NCI-H1105 treated with DMSO at 0.1 percent for 48 hours (cell line): ENCODE measurements at places on chromosomes 11 and 22.

- no peak for DNase-seq
Observed at GRCh38 chr11:26348776-26349175, 16.8 kb downstream of the ANO3 start.

- DNase-seq, result no peak
Observed at GRCh38 chr11:90218606-90219005, 4.2 kb downstream of the CHORDC1 start.

GRCh38 chr11:32899438-32899837 lies 6.8 kb downstream of the QSER1 start:
- no peak for DNase-seq

- DNase-seq, result no peak
Observed at GRCh38 chr11:28984231-28984630, 876.0 kb downstream of the METTL15 start.

DNA sequence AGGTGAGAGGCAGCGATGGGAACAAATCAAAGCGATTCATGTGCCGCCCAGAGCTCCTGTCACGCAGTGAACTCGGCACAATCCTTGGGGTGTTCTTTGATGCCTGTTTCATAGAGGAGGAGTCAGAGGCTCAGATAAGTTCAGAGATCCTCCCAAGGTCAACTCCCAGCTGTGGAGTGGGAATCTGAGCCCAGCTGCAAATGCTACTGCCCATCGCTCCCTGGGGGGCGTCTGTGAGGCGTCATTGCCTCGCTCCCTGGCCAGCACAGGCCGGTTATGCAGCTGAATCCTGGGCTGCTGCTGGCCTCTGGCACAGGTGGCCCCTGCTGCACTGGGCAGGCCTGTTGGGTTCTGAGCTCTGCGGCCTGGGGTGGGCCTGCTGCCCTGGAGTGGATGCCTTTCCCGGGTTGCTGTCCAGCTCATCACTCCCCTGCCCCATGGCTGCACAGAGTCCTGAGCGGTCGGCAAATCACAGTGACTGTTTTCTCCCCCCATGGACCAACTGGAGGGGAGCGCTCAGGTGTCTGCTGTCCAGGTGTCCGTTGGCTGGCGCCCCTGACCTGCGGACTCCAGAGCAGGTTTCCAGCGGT lies 36.3 kb upstream of the SHISAL1 start:
- DNase-seq, result no peak

- DNase-seq, result no peak
Observed at GRCh38 chr22:31104869-31105268, 2.5 kb downstream of the SELENOM start.

DNA sequence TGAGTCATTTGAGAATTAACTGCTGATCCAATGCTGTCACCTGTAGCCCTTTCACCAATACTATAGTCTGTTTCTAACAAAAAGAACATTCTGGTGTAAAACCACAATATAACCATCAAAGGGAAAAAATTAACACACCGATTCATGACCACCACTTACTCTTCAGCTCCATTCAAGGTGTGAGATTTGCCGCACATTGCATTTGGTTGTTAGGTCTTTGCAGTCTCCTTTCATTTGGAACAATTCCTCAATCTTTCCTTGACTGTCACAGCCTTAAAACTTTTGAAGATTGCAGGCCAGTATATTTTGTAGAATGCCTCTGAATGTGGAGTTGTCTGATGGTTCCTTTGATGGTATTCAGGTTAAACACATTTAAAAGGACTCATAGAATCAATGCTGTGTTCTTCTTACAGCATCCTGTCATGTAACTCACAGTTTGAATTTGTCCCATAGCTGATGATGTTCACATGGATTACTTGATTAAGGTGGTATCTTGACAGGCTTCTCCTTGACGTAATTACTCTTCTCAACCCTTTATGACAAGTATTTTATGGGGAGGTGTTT lies 63.6 kb downstream of the TNRC6B start:
- no peak for DNase-seq

- DNase-seq, result no peak
Observed at GRCh38 chr11:3977078-3977477, 117.5 kb upstream of the RRM1 start.

DNA sequence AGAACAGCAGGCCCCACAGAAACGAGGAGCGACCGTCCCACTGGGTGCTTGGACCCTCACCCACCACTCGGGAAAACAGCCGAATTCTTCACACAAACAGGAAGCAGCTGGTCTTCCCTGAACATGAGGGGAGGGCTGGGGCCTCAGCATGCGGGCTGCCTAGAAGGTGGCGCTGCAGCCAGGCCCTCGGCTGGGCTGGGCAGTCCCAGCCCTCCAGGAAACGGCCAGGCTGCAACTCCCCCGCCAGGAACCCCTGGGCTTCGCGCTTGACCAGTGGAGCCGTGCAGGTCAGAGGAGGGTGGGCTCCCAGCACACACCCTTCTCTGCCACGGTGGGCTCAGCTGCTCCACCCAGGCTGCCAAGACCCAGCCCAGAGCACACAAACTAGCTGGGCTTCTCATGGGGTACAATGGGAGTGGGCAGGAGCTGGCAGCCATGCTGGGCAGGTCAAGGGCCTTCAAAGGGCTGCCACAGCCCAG lies 29.6 kb downstream of the IGF2 start:
- no peak for DNase-seq

- DNase-seq, result no peak
Observed at GRCh38 chr11:62897311-62897710, 16.6 kb downstream of the SLC3A2 start.

DNA sequence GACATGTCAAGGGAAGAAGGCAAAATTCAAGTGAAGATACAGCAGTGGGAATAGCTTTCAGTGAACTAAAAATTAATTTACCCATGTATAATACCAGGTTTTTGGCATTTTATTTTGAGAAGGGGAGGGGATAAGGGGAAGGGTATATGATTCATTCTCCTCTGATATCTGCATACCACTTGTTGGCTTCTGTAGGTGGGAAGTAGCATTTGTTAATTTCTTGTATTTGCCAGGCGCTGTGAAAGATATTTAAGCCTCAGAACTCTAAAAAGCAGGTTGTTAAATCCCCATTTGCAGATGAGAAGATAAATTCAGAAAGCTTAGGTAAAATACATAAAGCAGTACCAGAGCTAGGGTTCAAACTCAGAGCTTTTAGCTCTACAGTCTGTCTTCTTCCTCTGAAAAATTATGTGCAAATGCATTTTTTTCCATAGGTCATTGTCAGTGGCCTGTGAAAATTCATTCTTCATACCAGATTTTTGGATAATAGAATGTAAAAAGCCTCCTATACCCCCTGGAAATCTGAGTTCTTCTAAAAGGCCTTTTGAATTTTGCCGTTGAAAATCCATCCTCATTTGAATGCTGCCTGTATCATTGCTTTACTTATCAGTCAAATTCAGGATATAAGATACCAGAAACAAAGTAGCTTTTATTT lies 221.3 kb downstream of the DDX10 start:
- no peak for DNase-seq

GRCh38 chr11:130094614-130095013 lies 24.9 kb downstream of the APLP2 start:
- DNase-seq, result no peak

DNA sequence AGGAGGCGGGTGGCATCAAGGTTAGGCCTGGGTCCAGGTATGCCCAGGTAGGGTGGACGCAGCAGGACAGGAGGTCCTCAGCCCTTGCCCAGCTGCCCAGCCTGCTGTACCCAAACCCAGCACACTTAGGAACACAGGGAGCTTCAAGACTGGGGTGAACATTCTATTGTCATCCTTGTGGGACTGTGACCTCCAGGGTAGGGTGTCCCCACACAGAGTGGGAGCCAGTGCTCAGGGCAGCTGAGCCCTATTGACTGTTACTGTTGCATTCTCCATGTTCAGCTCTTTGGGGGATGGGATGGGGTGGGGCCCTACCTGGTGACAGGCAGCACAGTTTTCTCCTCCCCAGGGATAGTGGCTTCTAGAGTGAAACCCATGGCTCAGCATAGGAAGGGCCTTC lies 106.0 kb downstream of the BCR start:
- no peak for DNase-seq

GRCh38 chr11:125594958-125595357 lies 2.3 kb downstream of the STT3A start:
- DNase-seq, result no peak

- no peak for DNase-seq
Observed at GRCh38 chr11:15534266-15534665, 419.5 kb downstream of the INSC start.

DNA sequence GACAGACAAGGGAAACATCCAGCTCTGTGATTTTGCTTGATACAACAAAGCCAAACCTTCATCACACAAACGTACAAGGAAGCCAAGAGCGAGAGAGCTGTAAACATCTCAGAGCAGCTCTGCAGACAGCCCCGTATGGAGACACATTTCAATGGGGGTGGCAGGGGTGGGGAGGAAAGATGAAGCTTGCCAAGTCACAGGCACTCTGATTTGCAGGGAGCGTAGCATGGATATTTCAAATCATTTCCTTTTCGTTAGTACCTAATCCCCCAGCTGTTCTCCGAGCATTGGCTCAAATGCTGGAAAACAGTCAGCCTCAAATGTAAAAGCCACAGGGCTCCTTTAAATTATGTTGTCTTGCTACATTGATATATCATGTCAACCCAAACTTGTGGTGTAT lies 458.9 kb upstream of the CADM1 start:
- DNase-seq, result no peak

DNA sequence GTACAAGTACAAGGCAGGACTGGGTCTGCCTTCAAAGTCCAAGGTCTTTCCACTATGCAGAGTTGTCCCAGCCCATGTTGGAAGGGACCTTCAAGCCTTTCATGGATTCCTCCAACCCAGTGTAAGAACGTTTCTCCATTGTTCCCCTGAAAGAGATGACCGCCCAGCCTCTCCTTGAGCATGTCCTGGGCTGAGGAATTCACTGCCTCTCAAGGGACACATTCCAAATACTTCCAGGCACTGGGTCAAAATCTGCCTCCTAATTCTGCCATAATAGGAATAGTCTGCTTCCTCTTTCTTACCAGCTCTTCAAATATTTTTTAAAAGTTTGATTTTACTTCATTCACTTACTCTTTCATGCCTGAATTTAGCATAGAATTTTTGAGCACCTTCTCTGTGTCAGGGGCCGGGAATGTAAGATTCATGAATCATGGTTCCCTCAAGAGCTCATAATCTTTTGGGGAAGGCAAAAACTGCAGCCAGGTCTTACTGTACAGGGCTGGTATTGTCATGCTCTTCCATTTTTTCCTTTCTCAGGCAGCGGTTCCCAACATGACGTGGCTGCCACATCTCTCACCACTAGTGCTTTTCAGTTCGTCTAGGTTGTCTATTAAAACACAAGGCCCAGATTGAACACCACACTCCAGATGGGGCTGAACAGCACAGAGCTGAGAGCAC lies 143.3 kb upstream of the TBCEL start:
- no peak for DNase-seq

DNA sequence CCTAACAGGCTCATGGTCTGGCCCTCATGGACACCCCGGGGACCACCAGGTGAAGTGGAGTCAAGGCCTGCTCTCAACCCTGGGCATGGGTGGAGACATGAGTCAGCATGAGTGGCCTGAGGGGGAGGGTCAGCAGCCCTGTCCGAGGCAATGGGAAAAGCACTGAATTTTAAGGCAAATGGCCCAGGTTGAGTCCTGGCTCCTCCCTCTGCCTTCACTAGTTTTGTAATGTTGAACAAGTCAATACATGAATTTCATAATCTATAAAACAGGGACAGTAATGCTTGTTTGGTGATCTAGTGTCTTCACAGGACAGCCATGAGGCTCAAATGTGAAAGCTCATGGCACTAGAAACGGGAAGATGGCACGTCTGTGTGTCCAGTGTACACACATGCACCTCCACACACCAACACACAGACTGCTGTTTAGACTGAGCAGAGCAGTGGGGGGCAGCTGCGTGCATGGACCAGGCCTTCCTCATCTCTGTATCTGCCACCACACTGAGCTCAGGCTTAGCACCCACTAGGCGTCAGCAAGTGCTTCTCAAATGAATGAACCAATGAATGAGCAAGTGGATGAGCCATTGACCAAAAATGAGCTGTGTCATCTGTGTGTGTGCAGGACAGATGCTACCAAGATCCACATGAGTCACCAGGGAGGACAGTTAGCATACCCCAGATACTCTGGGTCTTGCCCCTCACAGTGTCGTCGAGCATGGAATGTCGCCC lies 63.4 kb downstream of the NRXN2 start:
- no peak for DNase-seq

DNA sequence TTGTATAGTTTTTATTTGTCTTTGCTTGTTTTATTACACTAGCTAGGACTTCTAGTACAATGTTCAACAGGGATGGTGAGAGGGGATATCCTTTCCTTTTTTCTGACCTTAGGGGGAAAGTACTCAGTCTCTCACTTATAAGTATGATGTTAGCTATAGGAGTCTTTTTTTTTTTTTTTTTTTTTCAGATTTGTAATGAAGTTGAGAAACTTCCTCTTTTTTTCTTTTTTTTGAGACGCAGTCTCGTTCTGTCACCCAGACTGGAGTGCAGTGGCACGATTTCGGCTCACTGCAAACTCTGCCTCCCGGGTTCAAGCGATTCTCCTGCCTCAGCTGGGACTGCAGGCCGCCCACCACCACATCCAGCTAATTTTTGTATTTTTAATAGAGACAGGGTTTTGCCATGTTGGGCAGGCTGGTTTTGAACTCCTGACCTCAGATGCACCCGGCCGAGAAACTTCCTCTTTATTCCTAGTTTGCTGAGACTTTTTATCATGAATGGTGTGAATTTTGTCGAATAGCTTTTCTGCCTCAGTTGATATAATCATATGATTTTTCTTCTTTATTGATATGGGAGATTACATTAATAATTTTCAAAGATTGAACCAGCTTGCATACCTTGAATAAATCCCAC lies 10.9 kb downstream of the TRIM22 start:
- no peak for DNase-seq

DNA sequence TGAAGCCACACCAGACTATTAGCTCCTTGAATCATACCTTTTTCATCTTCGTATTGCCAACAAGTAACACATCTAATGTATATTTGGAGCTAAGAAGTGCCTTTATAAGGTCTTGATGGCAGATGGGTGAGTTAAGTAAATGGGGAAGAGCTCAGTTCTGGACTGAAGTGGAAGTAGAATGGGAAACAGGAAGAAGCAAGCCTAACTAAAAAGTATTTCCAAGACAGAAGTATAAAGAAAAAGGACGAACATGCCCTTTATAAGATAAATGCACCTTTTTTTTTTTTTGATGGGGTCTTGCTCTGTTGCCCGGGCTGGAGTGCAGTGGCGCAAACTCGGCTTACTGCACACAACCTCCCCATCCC lies 14.5 kb downstream of the CRTAM start:
- no peak for DNase-seq

DNA sequence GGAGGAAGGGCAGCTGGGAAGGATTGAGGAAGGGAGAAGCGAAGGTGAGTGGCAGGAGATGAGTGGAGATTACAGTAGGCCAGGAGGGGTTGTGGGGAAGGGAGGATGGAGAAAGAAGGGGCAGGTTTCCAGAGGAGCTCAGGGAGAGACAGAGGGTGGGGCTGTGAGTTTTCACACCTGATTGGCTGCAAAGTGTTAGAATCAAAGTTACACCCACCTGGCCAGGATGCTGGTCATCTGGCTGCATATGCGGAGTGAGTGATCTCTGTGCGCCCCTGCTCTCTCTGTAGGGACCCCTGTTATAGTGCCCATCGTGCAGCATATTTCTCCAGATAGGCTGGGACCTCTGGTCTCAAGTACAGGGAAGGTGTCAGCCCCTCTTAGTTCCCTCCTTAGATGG lies 18.3 kb downstream of the AMPD3 start:
- DNase-seq, result no peak

- DNase-seq, result no peak
Observed at GRCh38 chr11:76837696-76838677, 22.7 kb upstream of the ACER3 start.

GRCh38 chr11:47328449-47329390 lies 23.8 kb downstream of the MYBPC3 start:
- DNase-seq, result no peak
